ENCODE measurements at places on chromosomes 1 and 21.

GRCh38 chr1:214837376-214837775 is 234.4 kb downstream of the CENPF start:
- no peak for DNase-seq

DNA sequence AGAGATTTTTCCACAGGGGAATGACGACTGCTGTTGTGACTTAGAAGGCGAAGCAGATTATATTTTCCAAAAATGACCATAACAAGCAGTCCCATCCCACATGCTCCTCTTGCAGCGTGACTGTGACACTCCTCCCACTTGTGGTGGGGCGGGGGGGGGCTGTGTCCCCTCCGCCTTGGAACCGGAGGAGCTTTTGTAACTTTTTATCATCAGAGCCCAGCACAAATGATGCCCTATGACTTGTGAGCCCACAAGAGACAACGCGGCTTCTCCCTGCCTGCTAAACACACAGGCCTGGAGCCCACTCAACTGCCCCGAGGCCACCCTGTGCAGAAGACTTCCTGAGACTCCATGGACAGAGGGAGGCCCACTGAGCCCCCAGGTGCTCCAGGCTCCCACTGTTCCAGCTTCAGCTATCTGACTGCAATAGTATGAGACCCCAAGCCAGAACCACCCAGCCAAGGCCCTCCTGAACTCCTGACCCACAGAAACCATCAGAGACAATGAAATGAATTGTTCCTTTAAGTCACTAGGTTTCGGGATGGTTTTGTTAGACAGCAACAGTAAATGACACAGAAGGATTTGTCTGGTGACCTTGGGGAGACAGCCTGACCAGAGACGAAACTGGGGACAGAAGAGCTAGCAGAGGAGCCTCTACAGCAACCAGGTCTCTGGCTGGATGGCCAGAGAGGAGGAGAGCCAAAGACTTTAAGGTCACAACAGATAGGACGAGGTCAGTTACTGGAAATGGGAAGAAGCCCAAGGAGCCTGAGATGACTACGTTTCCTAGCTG is 58.8 kb downstream of the CAPZB start:
- DNase-seq, result peak; percentile 64

- no peak for DNase-seq
Measured at GRCh38 chr1:33388805-33389771, 41.8 kb downstream of the PHC2 start.

DNA sequence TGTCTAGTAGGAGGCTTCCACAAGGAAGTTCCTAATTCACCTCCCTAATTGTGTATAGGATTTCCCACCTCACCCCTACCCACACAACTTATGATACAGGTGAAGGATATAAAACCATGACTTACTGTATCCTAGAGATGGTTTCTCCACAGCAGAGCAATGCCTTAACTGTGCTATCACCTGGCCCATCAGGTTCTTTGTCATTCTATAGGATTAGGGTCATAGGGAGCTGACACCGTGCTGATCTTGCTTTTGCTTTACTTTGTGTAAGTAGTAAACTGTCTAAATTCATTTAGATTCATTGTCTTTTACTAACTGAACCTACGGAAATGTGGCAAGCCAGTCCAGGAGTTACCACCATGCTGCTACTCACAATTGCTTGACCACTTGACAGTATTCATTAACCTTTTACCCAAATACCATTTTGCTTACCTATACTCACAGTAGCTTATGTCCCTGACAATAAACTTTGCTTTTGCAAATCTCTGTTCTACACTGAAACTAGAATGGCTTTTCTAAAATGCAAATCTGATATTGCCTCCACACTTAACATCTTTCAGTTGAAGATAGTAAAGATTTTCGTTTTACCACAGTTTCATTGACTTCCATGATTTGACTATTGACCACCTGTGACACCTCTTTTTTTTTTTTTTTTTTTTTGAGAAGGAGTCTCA is 147.6 kb downstream of the IFI44 start:
- no peak for DNase-seq

DNA sequence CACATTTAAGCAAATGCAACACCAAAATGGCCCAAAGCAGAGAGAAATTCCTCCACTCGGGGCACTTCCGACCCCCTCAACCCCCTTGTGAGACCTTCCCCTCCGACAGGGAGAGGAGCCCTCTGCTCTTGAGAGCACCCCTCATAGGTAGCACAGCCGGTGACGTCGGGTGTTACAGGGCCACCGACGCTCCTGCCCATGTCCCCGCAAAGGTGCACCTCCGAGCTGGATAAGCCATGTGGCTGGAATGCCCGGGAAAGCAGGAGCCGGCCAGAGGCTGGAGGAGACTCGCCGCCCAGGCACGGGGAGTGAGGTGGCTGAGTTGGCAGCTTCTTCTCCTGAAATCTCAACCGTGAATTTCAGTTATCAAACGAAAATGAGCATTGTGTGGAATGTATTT is 67.1 kb upstream of the ARHGEF16 start:
- no peak for DNase-seq

- no peak for DNase-seq
Measured at GRCh38 chr1:109091839-109092193, 1.3 kb downstream of the TMEM167B start.

DNA sequence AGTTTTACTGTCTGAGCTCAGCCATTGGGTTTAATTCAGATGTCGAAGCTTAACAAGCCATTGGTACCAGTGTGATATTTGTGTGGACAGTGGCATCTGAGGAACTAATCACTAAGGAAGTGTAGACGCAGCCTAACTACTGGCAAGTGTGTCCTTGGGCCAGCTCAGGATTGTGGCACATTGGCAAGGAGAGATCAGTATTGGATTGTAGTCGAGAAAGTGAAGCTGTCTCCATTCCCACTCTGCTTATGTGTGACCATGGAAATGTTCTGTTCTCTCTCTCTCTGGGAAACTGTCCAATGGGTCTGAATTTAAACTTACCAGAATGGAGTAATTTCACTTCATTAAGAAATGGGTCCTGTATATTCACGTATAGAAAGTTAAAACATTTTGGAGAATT is 112.2 kb downstream of the ITSN1 start:
- DNase-seq, result no peak

DNA sequence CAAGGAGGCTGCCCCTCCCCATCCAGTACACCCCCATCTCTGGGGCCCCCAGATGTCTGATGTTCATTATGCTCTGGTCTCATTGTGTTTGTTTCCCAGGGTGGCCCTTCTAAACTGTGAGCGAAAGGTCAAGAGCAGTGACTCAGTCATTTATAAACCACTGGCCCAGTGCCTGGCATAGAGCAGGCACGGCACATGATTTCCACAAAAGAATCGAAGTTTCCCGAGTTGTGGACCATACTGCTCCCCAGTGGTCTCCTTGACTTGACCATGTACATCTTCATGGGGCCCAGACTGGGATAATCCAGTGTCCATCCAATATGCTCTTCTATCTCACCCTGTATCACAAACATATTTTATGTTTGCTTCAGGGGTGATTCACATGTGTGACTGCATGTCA is 153.3 kb downstream of the NR5A2 start:
- no peak for DNase-seq

GRCh38 chr1:169289016-169289415 is 78.6 kb downstream of the NME7 start:
- DNase-seq, result no peak

- no peak for DNase-seq
Measured at GRCh38 chr1:235919833-235920441, 53.2 kb upstream of the LYST start.

- DNase-seq, result peak; percentile 37
Measured at GRCh38 chr1:211323156-211324063, 3.2 kb upstream of the TRAF5 start.

- no peak for DNase-seq
Measured at GRCh38 chr1:27161594-27161993, 6.7 kb upstream of the SLC9A1 start.

- DNase-seq, result no peak
Measured at GRCh38 chr1:81170721-81171120, 630.0 kb upstream of the ADGRL2 start.

- no peak for DNase-seq
Measured at GRCh38 chr1:230306169-230306568, 120.0 kb downstream of the PGBD5 start.

- no peak for DNase-seq
Measured at GRCh38 chr1:94738371-94738770, 81.8 kb upstream of the SLC44A3 start.

GRCh38 chr1:28507247-28507645 is 1.4 kb downstream of the RCC1 start:
- DNase-seq, result no peak

DNA sequence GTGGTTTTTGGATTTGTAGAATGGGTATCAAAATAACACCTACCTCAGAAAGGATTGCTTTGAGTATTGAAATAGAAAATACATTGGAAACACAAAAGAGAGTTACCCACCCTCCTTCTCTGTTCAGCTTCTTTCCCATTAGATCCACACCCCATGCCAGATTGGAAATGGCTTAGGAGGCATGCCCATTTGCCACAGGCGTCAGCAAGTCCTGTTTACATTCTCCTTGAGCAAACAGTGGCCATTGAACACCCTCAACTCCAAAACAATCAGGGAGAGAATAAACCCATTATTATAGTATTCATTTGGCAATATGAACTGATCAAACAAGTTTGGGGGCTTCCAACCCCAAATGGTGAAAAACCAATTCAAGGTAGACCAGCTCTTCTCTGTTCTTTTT is 2.4 kb downstream of the ELAPOR1 start:
- peak; percentile 49 for DNase-seq

DNA sequence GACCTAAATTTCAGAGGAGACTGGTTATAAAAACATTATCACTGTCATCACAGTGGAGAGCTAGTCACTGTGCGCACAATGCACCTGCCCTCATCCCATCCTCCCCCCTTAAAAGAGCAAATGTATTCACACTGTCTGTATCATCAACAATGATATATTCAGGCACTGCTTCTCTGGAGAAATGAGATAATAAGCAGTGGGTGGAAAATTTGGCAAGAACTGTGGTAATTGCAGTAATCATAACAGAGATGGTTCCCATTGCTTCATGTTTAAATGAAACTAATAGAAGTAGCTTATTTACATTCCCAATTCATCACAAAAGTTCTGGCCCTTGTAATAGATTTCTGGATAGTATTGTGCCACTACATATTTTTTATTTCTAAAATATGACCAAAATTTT is 867.4 kb upstream of the ADGRL2 start:
- DNase-seq, result no peak

- DNase-seq, result no peak
Measured at GRCh38 chr1:167670563-167670962, 40.5 kb downstream of the RCSD1 start.

DNA sequence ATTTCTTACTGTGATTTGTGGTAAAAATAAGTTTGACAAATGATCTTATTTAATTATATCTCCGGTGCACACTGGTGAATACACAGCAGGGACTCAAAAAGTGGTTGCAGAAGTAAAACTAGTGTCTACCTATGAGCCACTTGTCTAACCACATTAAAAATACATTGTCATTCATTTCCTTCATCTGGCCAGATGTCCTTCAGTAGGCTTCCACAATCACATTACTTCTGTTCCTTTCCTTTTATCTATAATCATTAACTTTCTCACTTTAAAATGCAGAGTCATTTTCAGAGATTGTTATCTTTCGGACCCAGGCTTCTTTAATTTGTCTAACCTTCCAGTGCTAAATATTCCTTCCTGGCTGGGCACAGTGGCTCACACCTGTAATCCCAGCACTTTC is 3.0 kb downstream of the RBBP5 start:
- DNase-seq, result no peak

- no peak for DNase-seq
Measured at GRCh38 chr1:157682710-157683437, 17.7 kb downstream of the FCRL3 start.

DNA sequence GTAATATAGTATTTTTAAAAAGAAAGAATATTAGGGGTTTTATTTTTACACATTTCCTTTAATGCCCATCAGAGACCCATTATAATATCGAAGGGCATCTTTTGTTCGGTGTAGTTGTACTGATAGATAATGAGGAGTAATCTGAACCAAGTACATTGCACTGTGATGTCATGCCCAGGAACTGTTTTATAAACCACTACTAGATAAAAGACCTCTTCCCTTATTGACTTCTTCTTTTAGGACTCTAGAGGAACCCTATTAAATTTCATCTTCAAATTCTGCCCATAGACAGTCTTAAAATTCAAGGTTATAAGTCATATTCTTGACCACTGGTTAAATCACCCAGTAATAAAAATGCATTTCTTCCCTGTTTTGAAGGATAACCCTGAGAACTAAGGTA is 206.5 kb downstream of the NRIP1 start:
- DNase-seq, result no peak

DNA sequence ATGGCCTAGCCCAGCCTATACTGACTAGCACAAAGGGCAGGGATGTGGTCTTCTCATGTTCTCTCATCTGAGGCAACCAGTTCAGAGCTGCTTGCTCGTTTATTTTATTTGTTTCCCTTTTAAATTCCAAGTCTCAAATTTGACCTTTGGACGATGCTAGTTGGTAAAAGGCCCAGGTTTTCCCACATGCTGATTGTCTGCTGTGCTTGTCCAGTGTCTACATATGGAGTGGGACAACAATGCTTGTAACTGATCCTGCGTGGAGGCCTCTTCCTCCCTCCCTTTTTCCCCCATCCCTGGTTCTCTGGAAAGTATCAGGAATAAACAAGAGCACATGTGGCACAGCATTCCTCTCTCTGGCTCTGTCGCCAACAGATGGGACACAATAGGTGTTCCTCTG is 34.0 kb upstream of the BEND5 start:
- DNase-seq, result peak; percentile 3

- DNase-seq, result no peak
Measured at GRCh38 chr1:198538579-198539364, 1.7 kb downstream of the ATP6V1G3 start.

GRCh38 chr21:45803618-45804340 is 160.3 kb downstream of the PCBP3 start:
- DNase-seq, result no peak

DNA sequence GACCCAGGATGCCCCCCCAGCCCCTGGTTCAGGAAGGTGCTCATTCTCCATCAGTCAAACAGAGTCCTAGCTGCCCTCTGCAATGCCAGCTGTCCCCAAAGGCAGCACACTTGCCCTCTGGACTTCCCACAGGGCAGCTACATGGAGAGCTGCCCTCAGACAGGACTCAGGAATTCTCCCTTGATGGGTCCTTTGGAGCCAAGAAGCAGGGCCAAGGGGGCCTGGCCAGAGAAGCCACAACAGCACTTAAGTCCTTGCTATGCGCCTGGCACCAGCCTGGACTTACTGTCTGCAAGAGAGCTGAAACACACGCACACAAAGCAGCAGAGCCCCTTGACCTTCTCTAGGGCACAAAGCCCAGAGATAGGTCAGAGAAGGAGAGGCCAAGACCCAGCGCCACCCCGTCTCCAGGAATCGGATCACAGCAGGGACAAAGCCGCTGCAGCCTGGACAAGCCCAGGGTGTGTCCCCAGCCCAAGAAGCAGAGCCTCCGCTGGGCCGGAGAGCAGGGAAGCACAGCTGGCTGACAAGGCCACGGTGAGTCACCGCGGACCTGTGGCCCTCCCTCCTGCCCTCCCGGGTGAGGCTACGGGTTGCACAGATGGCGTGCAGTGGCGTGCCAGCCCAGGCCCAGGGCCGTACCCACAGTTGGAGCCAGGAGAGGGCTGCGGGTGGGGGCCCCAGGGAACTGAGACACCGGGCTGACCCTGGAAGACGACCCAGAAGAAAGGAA is 1.7 kb downstream of the WNT9A start:
- peak; percentile 34 for DNase-seq

All from HepG2 (cell line).